ENCODE measurements at places on chromosomes 5 and 9.

- DNase-seq = peak; percentile 17
Observed at GRCh38 chr5:75034137-75034739, 18.1 kb downstream of the GCNT4 start.

- DNase-seq = no peak
Observed at GRCh38 chr5:99076723-99077640, 148.2 kb upstream of the CHD1 start.

DNA sequence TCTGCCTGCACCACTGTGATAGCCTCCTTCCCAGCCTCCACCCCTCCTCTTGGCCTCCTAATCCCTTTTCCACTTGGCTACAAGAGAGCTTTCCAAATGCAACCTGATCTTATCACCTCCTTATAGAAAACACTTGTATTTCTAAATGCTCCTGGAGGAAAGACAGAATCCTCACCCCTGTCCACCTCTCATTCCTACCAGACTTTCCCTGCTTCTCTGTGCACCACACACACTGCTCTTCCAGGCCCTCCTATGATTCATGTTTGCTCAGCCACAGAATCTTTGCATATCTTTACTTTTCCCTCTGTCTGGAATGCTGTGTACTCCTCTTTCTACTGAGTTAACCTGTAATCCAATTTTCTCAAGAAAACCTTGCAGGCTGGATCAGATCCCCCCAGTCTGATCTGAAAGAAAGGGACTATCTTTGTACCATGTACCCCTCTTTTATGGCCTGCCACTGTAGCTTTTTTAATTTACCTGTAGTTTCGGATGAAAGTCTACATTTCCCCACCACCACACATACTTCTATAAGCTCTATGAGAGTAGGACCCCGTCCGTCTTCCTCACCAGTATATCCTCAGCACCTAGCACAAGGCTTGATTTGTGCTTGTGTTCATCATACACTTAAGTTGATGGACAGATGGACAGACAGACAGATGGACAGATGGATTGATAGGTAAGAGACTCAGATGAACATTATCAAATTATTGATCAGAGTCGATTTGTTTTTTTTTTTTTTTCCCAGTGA lies 95.3 kb downstream of the GALNT10 start:
- no peak for DNase-seq

DNA sequence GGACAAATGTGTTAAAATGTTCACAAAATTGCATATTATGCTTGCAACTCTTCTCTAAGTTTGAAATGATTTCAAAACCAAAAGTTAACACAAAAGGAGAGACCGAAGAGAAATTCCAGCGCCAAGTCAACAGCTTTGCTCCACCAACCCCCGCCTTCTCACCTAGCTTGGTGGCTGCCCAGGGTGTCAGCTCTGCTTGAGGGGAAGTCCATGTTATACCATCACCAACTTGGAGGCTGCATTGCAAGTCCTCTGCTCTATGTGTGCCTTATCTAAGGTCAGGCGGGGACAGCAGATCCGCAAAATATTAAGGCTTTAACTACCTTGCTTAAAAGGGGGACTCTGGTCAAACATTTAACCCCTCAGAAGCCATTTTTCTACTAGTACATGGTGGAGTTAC lies 14.6 kb downstream of the CCNJL start:
- no peak for DNase-seq

DNA sequence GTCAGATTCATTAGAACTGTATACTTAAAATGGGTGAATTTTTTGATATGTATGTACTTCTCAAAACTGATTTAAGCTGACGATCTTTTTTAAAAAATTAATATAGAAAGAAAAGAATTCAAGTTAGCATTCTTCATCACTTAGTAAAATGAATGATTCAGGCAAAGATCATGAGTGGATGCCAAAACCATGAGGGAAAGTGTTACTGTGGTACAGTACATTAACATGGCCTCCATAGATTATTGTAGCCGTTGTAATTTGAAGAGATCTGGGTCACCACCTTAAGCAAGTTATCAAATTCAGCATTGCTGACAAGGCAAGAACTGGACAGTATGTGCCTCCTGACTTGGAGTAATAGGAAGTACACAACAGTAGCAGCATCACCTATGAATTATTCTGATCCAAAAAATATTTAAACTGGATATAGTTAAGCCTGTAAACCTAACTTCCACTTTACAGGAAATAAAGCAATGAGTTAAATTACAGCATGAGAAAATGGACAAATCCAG lies 29.7 kb downstream of the C9orf85 start:
- DNase-seq = no peak

- DNase-seq = no peak
Observed at GRCh38 chr5:7976411-7977190, 107.7 kb downstream of the MTRR start.

- DNase-seq = no peak
Observed at GRCh38 chr5:36179950-36180349, 28.0 kb downstream of the SKP2 start.

GRCh38 chr9:113619491-113620376 lies 156.2 kb downstream of the RGS3 start:
- DNase-seq = no peak

DNA sequence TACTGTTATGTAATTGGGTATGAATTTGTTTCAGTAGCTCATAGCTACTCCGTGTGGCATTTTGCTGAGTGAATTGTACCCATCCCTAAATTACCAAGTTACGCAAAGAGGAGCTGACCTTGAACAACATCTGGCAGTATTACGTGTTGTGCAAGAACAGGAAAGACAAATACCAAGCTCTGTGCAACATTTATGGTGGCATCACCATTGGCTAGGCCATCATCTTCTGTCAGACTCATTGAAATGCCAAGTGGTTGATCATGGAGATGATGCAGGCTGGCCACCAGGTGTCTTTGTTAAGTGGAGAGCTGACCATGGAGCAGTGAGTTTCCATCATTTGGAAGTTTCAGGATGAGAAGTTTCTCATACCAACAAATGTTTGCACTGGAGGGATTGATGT lies 15.0 kb downstream of the ZSWIM6 start:
- no peak for DNase-seq

DNA sequence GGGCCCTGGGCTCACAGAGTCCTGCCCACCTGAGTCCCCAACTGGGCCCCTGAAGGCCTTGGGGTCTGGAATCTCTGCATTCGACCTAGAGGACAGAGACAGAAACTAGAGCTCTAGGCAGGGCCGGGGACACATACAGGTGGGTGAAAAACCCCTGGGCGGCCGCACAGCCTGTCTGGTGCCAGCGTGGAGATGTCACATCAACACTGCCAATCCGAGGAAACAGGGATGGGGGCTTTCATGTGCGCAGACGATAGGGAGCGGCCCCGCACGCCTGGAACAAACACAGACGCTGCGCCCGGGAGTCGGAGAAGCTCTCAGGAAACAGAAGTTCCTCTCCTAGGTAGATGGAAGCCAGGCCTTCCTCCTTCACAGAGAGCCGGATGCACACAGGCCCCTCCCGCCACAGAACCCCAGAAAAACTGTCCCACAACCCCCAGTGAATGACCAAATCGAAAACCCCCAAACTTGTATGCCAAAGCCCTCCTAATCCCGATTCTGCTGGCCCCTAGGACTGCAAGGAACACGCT lies 1.8 kb downstream of the GRM6 start:
- no peak for DNase-seq
